ENCODE measurements at places on chromosomes 4 and X.

GRCh38 chrX:55357236-55357635, 92.5 kb upstream of the PAGE3 start:
- DNase-seq: no peak

DNA sequence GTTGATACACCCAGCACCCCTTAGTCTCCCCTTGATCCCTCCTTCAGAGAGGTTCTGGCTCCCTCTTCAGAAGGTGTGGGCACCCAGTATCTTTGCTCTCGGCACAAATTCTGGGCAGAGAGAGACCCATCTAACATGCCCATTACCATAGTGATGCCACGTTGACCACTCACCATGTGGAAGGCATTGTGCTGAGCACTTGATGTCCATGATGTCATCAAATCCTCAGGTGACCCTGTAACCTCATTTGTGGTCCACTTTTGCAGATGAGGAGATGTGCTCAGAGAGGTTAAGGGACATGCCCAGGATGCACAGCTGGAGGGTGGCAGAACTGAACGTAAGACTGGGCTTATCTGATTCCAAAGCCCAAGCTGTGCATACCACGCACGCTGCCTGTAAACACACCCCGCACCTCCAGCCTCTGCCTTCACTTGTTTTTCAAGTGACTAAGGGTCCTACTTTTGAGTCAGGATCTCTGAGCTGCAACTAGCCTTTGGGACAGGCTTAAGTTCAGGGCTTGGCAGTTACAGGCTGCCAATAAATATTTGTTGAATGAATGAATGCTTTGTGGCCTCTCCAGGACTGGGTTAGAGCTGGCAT, 55.2 kb downstream of the HTRA3 start:
- DNase-seq: no peak

DNA sequence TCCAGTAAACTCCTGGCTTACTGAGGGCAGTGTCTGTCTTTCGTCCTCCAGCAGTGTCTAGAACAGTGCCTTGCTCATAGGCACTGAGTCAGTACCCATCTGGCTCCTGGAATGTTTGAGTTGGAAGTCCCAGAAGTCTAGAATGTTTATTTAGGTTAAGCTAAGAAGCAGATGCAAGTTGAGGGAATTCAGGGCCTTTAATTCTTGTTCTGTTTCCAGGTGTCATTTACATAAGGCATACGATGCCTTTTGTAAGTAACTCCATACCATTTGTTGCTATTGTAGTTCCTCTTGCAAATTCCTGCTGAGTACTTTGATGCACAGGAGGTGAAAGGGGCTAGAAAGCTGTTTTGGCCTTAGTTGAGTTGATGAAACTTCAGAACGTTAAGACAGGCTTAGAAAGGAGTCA, 22.2 kb downstream of the ARHGAP10 start:
- DNase-seq: peak; percentile 71

DNA sequence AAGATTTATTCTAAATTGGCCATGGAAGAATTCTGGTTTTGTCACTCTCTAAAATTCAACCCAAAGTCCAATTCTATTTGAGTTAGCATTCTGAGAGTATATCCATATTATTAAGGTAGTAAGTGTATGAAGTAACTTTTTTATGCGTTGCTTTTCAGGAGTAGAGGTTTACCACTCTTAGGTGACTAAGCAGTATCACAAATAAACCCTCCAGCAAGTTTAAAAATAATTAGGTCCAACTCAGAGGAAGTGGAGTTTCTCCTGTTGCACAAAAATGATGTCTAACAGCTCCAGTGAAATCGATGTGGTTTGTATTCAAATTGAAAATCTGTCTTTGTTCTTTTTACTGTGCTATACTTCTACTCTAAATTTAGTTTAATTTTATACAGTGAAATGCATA, 6.6 kb downstream of the SCML1 start:
- no peak for DNase-seq

- no peak for DNase-seq
Measured at GRCh38 chr4:137067735-137068134, 464.6 kb downstream of the PCDH18 start.

DNA sequence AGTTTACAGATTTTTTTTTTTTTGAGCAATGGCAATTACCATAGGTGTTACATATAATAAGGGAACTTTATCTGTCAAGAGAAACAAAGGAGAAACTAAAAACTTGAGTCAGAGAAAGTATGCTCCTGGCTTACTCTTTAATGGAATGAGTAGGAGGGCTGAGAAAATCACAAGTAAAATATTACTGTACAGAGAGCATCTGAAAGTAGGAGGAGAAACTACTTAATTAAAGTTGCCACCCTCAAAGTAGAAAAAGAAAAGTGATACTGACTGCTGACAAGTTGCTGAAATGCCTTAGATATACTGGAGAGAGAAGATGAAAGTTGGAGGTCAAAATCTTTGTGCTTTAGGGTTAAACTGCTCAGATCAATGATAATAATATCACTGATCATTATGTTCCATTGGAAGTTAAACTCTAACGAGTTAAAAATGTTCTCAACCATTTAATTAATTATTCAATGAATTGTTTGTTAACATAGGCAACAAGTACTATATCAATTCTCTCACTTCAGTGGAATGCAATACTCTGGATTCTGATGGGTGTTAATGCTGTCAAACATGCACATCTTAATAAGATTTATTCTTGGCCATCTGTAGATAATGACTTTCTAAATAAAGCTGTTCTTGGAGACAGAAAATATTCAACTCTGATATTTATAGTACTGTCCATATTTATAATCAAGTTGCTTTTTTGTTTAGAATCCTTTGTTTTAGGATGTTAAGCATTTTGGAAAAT, 61.2 kb upstream of the CAMK2D start:
- DNase-seq: no peak

DNA sequence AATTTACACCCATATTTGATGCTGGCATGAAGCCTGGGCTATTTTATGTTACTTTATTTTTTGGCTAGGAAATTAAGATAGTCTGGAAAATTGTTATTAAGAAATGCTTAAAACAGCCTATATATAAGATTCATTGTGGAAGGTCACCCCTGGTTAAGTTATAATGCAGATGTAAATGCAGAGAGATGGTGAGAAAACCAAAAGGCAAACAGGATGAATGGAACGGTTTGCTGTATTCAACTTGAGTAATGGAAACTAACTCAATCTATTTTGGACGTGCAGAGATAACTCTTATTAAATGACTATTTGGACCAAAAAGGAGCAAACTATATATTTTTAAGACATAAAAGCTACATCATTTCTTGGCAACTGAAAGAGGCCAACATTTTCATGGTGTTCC, 446.3 kb upstream of the FRG1 start:
- DNase-seq: no peak
